Stimulated activated CD8-positive, alpha-beta memory T cell treated with anti-CD3 and anti-CD28 coated beads, Interleukin-15, amount 100 ng/mL, for 48 hours (primary cell): ENCODE measurements at places on chromosomes 1 and 21.

DNA sequence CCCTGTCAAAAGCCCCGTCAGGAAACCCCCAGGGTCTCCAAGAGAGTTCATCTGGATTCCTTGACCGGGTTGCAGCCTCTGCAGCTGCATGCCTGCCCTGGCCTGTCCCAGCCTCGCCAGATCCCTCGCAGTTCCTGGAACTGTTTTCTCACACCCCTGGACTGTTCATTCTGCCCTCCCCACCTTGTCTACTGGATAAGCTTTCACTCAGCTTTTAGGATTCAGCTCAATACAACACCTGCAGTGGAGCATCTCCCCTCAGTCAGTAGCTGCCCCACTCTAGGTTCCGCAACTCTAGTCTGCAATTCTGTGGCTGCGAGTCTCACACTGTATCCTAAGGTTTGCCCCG, 67.2 kb downstream of the FAM163A start:
- no peak for DNase-seq

- DNase-seq: peak; percentile 12
These were observed 85.0 kb downstream of the MRPL37 start for GRCh38 chr1:54284781-54285529.

GRCh38 chr1:84946631-84947030, 50.3 kb downstream of the MCOLN2 start:
- DNase-seq: no peak

- no peak for DNase-seq
These were observed 230.4 kb downstream of the PDE4B start for GRCh38 chr1:66022904-66023620.

DNA sequence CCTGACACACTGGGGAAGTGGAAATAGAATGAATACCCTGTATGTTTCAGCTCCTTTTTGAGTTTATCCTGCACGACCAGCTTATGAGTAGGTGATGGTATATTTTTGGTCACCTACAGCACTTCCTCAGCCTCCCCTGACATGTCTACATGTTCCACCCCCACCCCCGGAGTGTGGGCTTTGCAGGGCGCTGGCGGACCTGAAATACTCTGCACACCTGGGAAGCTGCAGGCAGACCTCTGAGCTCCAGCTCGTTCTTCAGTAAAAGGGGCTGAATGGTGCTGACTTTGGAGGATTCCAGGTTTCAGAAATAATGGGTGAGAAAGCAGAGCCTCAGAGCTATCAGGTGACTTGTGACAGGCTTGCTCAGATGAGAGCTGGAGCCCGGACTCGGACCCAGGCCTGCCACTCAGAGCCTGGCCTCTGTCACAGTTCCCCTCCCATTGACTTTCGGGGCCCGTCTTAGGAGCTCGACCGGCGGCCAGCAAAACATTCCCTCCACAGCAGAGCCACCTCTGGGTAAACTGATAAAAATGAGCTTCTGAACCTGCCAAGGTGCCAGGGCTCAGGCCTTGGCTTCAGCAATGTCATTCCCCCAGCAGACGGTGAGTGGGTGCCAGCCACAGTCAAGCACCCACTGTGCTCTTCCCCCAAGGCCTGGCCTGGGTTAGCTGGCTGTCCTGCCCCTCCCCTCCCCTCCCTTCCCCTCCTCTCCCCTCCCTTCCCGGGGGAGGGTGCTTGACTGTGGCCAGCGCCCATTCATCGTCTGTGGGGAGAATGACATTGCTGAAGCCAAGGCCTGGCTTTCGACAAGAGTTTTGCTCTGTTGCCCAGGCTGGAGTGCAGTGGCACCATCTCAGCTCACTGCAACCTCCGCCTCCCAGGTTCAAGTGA, 30.1 kb downstream of the DOP1B start:
- no peak for DNase-seq

GRCh38 chr1:180722586-180722985, 90.8 kb downstream of the XPR1 start:
- no peak for DNase-seq

DNA sequence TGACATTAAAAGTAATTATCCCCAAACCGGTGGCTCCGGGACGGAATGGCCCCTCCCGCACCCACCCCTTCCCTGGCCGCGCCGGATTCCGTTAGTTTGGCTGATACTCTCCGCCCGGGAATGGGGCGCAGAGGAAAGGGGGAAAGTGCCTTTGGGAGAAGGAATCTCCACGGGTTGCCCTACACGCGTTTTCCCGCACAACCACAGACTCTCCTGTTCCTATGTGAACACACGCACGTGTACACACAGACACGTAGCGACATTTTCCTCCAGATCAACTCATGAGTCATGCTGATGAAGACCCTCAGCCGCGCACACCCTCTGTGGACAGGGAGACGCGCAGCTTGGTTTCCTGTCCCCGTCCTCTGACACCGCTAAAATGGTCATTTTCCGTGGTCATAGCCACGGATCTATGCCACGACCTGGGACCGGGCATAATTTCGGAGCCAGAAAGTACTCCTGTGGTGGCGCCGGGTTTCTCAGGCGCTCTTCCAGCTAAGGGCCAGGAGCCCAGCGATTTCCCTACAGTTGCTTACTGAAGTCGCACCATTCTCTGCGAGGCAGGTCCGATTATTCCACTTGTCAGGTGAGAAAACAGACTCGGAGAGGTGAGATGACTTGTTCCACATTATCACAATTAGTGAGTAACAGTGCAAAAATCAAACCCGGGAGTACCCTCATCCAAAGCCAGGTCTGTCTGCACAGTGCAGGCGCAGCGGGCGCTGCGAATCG, 4.0 kb upstream of the DMRTA2 start:
- no peak for DNase-seq

DNA sequence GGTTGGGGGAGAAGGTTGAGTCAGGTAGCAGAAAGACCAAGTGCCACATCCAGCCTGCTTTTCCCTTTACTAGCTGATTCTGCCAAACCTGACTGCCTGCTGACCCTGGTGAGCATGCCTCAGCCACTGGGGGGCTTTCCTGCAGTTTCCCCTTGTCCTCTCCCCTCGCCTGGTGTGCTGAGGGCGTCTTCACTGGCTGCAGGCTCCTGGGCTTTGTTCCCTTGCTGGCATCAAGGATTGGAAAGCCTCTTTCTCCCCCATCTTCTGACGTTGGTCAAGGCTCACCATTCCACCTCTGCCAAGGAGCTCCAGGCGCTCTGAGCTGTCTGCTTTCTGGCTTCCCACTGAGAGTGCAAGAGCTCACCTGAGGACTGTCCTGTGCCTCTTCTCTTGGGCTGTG, 28.4 kb downstream of the MAN1C1 start:
- DNase-seq: no peak

DNA sequence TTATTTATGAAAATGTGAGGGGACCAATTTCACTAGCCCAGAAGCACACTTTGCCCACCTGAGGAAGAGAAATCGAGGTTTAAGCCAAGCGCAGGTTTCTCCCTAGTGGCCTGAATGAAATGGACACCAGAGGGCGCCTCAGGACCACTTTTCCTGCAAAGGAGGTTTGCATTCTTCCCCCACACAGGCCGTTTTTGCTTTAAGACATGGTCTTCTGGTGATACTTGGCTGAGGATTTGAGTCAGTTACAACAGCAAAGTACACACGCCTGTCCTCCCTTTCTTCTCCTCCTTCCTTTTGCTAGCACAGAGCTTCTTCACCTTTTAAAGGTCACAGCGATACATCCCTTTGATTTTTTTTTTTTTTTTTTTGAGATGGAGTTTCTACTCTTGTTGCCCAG, 5.4 kb downstream of the PLA2G2E start:
- peak; percentile 53 for DNase-seq

DNA sequence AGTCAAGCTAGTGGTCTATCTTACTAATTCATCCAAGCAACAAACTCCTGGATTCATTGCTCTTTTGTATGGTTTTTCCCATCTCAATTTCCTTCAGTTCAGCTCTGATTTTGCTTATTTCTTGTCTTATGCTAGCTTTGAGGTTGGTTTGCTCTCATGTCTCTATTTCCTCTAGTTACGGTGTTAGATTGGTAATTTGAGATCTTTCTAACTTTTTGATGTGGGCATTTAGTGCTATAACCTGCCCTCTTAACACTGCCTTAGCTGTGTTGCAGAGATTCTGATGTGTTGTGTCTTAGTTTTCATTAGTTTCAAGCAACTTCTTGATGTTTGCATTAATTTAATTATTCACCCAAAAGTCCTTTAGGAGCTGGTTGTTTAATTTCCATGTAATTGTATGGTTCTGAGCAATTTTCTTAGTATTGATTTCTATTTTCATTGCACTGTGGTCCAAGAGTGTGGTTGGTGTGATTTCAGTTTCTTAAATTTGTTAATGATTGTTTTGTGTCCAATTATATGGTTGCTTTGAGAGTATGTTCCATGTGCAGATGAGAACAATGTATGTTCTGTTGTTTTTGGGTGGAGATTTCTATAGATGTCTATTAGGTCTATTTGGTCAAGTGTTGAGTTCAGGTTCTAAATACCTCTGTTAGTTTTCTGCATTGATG, 154.6 kb downstream of the PLPPR5 start:
- DNase-seq: no peak

DNA sequence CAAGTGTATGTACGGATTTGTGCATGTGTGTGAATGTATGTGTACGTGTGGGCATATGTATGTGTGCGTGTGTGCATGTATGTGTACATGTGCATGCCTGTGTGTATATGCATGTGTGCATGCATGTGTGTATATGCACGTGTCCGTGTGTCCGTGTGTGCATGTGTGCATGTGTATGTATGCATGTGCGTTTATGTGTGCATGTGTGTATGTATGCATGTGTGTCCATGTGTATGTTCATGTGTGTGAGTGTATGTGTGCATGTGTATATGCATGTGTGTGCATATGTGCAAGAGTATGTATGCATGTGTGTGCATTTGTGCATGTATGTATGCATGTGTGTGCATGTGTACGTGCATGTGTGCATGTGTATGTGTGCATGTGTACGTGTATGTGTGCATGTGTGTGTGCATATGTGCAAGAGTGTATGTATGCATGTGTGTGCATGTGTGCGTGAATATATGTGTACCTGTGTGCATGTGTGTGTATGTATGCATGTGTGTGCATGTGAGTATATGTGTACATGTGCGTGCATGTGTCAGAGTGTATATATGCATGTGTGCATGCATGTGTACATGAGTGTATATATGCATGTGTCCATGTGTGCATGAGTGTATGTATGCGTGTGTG, 15.6 kb downstream of the EPHA8 start:
- no peak for DNase-seq

DNA sequence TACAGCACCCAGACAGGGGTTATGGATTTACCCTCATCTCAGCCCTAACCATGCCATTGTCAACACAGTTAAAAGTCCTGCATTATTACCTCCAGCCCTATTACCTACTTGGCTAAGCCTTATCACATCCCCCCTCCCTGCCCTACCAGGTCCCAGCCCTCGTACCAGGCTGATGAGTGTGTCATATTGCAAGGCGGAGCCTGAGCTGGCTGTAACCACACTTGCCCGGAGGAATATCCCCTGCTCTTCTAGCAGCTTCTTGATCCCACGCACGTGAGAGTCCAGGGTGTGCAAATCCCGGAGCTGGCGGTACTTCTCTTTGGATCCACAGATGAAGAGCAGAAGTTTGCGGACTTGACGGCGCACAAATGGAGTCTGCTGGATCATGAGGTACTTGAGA, 87.4 kb downstream of the UBR4 start:
- no peak for DNase-seq

- DNase-seq: no peak
These were observed 151.1 kb downstream of the GABPA start for GRCh38 chr21:25885880-25886279.

DNA sequence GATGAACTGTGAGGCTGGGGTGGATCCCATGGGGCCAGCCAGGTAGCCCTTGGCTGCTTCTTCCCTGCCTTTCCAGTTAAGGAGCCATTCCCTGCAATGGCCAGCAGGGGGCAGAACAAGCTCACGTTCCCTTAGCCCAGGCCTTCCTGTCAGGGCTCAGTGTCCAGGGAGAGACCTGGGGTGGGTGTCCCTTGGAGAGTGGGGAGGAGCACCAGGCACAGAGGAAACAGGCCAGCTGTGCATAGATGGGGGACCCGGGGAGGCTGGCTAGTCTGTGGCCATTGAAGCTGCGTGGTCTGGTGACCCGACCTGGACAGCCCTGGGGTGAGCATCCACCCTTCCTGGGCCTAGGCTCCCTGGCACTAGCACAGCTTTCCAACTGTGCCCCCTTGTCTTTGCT, 13.2 kb upstream of the EPS8L3 start:
- peak; percentile 55 for DNase-seq
